H9 (cell line): ENCODE measurements at places on chromosomes 2 and 18. TPM values are rescaled to one million over a fixed set of nuclear protein-coding genes. Genes with fewer than 3 reads are reported as not detected.

The CDK5R2 gene
- total RNA-seq, result 0.11 and 0.26 TPM in 2 replicates

The MYO5B gene
- 9.0 and 9.3 TPM in 2 replicates for total RNA-seq

The BCS1L gene
- total RNA-seq, result 39.1 and 44.1 TPM in 2 replicates

The CRYBA2 gene
- not detected in 2 replicates for total RNA-seq

The LAMA3 gene
- 0.33 and 0.68 TPM in 2 replicates for total RNA-seq

The OTX1 gene
- total RNA-seq, result 0.11 and 0.13 TPM in 2 replicates

The UGT1A4 gene
- total RNA-seq, result not detected in 2 replicates

The RNU2-63P gene
- 20.4 and 31.1 TPM in 2 replicates for total RNA-seq

The SNTG2 gene
- 12.7 and 13.2 TPM in 2 replicates for total RNA-seq

The MC4R gene
- not detected in 2 replicates for total RNA-seq

The ANKRD36 gene
- total RNA-seq, result 9.1 and 9.8 TPM in 2 replicates

The GDF7 gene
- total RNA-seq, result 0.04 TPM in 1 of 2 replicates, not detected in the other

The PECR gene
- 15.3 and 16.5 TPM in 2 replicates for total RNA-seq

The SRD5A2 gene
- total RNA-seq, result not detected in 2 replicates

The GRHL1 gene
- total RNA-seq, result 2.5 and 2.8 TPM in 2 replicates

The IDH1 gene
- total RNA-seq, result 232 and 234 TPM in 2 replicates

The VIL1 gene
- total RNA-seq, result 4.0 and 4.2 TPM in 2 replicates

The HOXD1 gene
- not detected in 2 replicates for total RNA-seq

The UGT1A9 gene
- total RNA-seq, result not detected in 2 replicates

The BOLL gene
- not detected in 2 replicates for total RNA-seq

The IL37 gene
- 0.55 TPM in 1 of 2 replicates, not detected in the other for total RNA-seq

The TMEM37 gene
- 4.2 and 4.8 TPM in 2 replicates for total RNA-seq
